ENCODE measurements at places on chromosomes 13 and 19.

DNA sequence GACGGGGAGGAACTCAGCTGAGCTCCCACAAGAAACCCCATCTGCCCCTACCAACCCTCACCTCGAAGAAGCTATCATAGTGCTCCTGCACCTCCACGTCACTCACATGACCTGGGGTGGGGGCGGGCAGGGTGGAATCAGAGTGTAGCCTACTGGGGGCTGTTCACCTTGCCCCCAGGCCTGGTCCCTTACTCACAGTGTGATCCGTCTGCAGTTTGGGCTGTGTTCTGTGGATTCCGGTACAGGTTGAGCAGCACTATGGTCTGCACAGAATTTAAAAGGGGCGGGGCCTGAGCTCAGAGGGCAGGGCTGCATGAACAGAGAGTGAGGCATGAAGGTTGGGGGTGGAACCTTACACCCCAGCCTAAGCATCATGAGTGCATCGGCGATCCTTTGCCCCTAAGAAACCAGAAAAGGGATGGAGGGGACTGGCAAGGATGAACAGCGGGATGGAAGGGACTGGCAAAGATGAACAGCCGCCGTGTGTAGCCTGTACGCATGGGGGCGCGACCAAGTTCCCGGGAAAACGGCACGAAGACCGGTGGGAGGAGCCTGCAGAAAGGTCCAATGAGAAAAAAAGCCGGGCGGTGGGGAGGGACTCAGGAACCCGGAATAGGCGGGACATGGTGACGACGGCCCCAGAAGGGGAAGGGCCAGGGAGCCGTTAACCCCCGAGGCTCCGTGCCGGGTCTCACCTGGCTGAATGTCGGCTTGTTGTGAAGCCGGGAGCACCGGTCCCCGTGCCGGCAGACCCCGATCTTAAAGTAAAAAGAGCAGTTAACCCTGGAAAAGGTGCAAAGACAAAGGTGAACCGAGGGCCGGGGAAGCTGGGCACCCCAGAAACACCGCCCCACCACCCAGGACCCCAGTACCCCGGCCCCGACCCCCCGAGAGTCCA, 539 bp downstream of the U2AF1L4 start:
- peak; percentile 70 for DNase-seq

GRCh38 chr13:47094734-47095434, 198.0 kb upstream of the HTR2A start:
- DNase-seq: no peak

GRCh38 chr13:29758531-29759114, 91.8 kb downstream of the UBL3 start:
- no peak for DNase-seq

DNA sequence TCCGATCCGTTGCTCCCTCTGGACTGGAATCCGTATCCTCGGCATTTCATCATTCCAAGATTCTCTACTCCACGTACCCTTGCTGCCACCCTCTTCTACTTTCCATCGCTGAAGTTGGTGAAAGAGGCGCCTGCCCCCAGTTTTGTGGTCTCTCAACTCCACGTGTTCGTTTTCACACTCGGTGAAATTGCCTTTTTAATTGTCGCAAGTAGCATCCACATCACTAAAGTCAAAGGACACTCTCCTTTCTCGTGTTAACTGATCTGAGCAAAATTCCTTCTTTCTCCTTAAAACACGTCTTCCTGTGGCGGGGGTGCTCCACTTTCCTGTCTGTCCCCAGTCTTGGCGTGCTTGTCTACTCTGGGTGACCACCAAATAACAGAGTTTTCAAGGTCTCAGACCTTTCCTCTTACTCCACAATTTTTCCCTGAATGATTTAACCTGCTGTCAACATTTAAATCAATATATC, 1.1 kb upstream of the TMTC4 start:
- no peak for DNase-seq

- DNase-seq: no peak
Measured at GRCh38 chr13:110391273-110391672, 84.2 kb downstream of the COL4A2 start.

DNA sequence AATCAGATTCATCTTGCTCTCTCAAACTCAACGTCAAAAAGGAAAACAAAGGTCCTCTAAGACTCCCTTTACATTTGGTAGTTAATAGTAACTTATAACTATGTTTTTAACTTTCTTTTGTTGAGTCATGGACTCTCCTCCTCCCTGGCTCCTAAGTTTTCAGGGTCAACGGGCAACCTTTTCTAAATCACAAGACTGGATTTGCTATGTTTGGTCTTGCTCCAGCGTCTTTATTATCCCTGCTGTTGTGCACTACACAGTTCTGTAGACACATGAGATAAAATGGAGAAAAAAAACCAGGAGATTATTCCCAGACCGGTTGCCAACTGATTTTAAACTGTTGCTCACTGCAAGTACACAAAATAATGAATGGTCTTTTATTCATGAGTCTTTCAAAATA, 1.9 kb upstream of the ITM2B start:
- DNase-seq: no peak

DNA sequence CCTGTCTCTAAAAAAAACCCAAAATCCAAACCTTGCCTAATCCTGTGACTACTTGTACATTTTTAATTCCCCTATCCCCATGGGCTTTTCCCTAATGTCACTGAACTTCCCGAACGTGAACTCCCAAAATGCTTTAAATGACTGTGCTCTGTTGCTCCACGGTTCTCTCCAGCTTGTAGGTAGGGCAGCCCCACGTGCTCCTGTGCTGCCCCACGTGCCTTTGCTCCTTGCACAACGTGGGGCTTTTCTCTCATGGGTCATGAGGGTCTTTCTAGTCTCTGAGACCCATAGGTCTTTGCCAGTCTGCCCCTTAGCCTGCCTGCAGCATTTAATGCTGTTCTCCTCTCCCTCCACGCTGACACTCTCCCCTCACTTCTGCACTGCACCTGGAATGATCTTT, 122.0 kb downstream of the SHISA2 start:
- DNase-seq: no peak

- DNase-seq: no peak
Measured at GRCh38 chr19:16594131-16594586, 21.9 kb upstream of the SLC35E1 start.

GRCh38 chr13:93964146-93964512, 515.4 kb downstream of the DCT start:
- DNase-seq: no peak

DNA sequence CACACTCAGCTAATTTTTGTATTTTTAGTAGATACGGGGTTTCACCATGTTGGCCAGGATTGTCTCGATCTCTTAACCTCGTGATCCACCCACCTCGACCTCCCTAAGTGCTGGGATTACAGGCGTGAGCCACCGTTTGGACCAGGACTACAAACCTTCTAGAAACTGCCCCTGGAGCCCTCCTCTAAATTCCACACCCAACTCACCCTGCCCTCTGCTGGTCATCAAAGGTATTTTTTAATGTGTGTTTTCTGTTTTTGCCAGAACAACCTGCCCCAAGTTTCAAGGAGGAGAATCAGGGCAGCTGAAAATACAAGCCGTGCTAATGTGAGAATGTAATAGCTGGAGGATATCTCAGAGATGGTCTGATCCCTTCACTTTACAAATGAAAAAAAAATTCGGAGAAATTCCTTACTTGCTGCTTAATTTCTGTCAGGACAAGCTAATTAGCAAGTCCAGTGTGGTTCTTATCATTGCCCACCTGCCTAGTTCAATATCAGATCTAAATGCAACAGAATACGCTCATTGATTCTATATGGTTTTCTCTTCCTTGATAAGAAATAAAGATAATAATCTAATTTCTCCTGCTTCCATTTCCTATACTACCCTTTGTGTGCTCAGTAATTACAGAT, 4.1 kb downstream of the ATP8A2 start:
- no peak for DNase-seq

DNA sequence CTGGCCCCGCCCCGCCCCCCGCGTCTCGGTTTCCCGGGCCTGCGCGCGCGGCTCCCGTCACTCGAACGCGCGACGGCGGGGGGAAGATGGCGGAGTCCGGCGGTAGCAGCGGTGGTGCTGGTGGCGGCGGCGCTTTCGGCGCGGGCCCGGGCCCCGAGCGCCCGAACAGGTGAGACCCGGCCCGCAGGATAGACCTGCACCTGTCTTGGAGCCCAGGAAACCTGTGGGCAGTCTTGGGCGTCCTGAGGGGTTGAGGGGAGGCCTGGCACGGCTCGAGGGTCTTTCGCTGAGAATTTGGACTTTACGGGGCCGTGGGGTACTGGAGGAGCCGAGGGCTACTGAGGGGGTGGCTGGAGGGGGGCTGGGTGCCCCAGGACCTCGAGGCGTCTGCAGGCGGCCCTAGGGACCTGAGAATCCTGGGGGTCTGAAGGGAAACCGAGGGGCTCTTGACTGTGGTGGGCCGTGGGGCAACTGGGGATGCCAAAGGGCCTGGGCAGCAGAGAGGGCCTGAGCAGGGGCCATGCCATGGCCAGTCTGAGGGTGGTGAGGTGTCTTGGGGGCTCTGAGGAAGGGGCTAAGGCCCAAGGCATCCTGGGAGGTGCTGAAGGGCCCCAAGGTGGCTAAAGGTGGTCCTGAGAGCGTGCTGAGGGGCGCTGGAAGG, at the start of gene KLHL26:
Gene KLHL26, plus strand, starts transcription at position 60 of the 661 bp plus-strand sequence. Its CDS starts 27 bp downstream, at position 87.
- DNase-seq: no peak

Data from esophagus squamous epithelium (tissue), 5 donors.